ENCODE measurements at places on chromosomes 1 and 21.

GRCh38 chr1:245361065-245361464, 206.3 kb downstream of the KIF26B start:
- no peak for DNase-seq

DNA sequence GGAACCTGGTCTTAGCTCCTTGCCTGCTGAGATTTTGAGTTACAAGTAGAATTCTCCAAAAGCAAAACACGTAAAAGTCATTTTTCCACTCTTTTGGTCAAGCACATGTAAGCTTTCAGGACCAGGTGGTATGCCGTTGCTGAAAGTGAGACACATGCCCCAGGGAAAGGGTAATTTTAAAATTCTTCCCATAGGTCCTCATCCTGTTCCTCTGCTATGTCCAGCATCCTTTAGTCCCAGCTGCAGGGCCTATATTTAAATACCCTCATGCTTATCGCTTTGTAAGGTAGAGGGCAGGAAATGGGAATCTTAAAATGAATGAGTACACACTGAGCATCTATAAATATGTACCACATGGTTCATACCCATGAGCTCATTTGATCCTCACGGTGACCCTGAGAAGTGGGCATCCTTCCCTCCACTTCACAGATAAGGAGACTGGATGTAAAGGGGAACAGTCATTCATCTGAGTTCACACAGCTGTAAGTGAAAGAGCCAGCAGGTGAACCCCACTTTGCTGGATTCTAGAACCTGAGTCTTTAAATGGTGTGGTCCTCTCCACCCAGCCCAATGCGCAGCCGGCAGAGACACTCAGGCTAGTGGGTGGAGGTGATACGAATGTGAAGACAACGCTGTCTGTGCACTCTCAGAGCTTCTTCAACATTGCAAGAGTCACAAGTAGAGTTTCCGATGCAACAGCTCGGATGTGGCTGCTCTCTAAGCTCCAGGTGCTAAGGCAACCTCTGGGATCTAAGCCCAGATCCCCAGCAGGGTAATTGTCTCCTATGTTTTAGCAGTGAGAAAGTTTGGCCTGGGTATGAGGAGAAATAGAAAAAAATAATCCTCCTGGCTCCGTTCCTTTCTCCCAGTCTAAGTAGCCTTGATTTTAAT, 163.5 kb downstream of the PLXNA2 start:
- no peak for DNase-seq

DNA sequence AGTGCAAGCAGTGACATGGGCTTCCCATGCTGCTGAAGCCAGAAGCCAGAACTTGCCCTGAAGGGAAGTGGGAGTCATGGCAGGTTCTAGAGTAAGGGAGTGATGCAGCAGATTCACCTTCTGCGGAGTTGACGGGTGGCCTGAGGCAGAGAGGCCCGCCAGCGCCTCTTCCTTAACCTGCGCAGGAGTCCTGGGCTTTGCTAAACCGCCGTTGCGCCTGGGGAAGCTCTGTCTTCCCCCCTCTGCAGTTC, 67.3 kb downstream of the OBSCN start:
- DNase-seq: no peak

GRCh38 chr1:203473781-203474305, 1.8 kb upstream of the PRELP start:
- no peak for DNase-seq

DNA sequence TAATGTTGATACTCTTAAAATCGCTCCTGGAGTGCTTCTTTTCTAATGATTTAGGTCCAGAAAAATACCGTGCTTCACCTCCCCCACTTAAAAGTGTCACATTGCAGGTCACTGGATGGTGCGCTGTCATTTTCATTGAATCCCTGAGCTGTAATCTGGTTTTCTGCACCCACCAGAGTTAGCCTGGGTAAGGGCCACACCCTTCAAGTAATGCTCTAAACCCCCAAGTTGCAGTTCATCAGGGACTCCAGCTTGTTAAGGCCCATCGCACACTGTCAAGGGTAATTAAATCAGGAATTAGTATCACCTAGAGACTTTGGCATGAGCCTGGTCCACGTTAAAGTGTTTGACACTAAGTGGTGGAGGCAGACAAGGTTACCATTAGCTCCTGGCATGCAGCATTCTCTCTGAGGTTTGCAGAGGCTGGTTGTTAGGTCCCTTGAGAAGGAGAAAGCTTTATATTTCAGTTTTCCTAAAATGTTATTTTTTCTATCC, 34.0 kb downstream of the ASTN1 start:
- DNase-seq: no peak

- no peak for DNase-seq
These were observed 17.4 kb upstream of the SLC22A15 start for GRCh38 chr1:115958866-115959265.

DNA sequence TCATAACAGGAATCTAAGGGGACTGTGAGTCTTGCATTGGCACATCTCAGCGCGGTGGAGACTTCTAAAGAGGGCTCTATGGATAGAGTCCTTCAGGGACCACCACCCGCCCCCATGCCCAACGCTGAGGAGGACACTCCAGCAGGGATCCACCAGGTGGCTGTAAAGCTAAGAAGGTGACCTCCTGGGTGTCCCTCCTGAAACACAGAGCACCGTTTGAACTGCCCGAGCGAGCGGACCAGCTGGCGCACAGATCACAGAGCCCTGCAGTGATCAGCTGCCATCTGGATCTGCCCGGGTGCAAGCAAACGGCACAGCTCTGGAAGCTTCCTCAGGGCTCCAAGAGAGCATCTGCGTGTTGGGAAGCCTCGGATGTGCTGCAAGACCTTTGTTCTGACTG, 51.3 kb upstream of the LYST start:
- no peak for DNase-seq

GRCh38 chr1:112950426-112950825, 5.6 kb downstream of the SLC16A1 start:
- no peak for DNase-seq

DNA sequence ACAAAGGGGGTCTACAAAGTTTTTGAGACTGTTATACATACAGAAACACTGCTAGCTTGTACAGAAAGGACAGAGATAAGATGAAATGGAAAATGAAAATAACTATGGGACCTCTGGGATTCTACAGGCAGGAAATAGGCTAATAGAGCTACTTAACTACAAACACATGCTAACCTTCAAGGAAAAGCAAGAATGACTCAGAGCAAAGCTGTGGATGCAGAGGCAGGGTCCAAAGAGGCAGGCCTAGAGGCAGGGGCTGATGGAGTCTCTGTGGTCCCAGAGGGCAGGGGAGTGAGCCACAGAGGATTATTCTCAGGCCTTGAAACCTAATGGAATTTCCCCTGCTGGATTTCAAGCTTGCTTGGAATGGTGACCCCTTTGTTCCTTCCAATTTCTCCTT, 18.7 kb upstream of the GOLT1A start:
- no peak for DNase-seq

DNA sequence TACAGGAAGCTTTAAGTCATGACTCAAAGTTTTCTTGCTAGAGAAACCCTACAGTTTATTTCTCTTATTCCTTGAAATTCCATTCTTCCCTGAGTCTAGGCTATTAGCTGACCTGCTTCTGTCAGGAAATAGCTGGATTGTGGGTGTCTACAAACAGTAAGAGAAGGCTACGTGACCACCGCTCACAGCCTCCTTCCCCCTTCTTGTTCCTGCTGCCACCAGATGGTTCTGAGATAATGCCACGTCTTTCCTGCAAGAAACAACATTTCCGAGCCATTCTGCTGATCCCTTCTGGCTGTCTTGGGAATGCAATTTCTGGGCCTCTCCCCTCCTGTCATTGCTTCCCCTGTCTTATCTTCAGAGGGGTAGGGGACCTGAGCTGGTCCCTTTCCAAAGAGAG, 128.9 kb upstream of the SGIP1 start:
- no peak for DNase-seq

- DNase-seq: no peak
These were observed 57.4 kb upstream of the RGS18 start for GRCh38 chr1:192100686-192101468.

GRCh38 chr1:24391882-24392603, 21.5 kb downstream of the STPG1 start:
- DNase-seq: no peak

- no peak for DNase-seq
These were observed 24.8 kb downstream of the RNF19B start for GRCh38 chr1:32939655-32940371.

GRCh38 chr1:163561580-163562295, 240.0 kb downstream of the NUF2 start:
- no peak for DNase-seq

DNA sequence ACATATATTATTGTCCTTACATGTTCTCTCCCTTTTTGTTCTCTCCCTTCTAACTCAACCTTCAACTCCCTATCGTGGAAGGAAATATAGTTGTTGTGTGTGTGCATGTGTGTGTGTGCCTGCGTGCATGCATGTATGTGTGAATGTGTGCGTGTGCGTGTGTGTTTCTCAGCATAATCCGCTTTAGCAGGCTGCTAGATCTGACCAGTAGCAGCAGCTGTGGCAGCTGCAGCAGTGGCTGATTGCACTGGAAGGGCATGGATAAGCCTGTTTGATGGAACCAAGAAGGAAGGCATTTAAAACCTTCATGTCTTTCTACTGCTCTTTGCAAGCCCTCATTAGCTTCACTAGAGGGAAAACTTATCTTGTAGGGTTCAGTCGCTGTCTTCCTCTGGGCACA, 65.6 kb upstream of the IRF2BP2 start:
- DNase-seq: no peak

GRCh38 chr1:207077470-207078377, 10.9 kb upstream of the C4BPB start:
- no peak for DNase-seq

- DNase-seq: no peak
These were observed 25.7 kb downstream of the ERG start for GRCh38 chr21:38472412-38473108.

DNA sequence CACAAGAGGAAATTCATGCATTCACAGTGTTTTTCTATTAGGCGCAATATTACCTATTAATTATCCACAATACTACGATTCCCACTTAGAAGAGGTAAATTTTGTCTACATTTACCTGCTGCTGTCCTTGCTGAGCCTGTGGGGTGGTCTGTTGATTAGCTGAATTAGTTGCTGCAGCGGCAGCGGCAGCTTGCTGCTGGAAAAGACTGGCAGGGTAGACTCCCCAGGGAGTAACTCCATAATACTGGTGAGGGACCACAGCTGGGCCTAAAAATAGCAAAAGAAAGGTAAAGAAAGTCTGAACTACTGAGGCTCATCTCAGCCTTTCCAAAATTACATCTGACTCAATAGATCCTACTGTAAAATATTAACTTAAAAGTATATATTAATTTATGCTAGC, 66.0 kb upstream of the SDC3 start:
- DNase-seq: no peak

DNA sequence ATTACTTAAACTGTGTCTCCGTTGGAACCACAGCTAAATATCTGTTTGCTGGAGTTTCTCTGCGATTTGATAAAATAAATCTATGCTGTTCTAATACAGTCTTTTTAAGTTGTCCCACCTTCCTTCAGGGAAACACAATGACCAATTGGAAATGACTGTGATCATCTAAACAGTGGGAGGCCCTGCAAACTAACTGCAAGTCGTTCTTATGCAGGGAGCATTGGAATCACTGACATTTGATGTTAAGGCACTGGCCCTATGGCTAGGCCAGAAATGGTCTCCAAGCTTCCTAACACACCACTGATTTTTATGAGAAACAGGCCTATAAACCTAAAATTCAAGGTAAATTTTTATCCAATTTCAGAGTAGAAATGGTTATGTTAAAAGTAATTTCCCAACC, 645.2 kb downstream of the LMO4 start:
- DNase-seq: no peak

GRCh38 chr21:31265366-31266013, 78.6 kb downstream of the TIAM1 start:
- DNase-seq: no peak

GRCh38 chr1:204384636-204385352, 25.1 kb upstream of the PLEKHA6 start:
- DNase-seq: no peak

DNA sequence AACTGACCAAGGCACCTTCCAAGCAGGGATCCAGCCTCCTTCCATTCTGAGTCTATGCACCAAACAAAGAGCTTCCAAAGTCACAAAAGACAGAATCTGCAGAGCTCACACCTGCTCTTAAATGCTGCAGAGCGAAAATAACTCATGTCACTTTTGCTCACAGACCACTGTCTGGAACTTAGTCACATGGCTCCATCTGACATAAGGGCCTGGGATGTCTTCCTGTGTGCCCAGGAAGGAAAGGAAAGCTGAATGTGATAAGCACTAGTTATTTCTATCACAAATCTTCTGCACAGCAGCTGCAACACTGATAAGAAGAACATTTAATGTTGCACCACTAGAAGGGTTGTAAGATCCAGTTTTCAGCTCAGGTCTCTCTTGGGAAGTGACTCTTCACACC, 39.5 kb upstream of the SGIP1 start:
- no peak for DNase-seq

DNA sequence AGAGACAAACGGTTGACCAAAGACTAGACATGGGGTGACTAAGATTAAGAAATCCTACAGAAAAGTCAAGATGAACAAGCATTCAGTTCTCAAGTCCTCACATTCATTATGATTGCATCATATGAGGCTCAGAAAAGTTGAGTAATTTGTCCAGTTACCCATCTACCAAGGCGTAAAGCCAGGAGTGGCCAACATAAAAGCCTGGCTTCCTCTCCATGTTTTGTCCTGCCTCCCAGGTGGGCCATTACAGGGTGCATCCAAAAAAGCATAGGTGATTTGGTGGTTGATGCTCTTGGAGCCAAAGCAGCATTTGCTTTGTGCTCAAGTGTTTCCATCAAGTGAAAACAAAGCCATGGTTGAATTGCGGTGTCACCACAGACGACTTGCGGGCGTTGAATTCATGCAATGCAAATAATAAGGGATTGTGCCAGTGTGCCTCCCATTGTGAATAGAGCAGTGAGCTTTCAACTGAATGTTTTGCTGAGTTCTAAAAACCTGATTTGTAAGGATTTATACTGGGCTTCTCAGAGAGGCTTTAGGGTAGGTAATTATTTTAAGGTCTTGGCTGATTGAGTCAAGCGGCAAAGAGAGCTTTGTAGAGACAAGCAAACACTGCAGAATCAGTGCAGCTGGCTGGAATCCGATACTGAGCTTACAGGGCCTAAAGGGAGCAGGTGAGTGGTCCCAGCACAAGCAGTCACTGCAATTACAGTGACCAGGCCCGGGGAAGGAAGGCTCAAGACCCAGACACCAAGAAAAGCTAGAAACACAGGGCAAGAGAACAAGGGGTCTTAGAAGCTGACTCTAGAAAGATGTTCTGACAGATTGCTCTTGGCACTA, 54.1 kb downstream of the KCNJ15 start:
- no peak for DNase-seq

DNA sequence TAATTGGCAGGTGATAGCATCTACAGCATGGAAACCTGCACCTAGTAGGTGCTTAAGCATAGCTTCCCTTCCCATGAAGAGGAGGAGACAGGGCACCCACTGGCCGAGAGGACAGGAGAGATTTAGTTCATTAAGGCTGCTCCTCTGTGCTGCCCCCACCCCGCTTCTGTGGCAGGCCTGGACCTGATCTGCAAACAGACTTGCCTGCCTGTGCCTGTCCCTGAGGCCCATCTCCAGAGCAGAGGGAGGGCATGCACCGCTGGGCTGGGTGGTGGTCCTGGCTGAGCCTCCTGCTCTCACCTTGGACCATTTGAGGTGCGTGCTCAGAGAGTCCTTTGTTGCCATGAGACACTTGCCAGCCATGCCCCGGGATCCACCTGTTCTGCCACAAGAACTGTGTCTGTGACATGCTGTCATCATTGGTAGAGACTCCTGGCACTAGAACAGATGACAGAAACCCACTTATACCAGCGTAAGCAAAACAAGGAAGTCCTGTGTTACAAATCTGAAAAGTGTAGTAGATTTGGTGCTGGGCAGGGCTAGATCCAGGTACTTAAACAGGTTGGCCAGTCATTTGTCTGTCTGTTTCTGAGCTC, 55.6 kb downstream of the PTPRF start:
- DNase-seq: no peak

GRCh38 chr21:46636550-46637285, 1.2 kb downstream of the PRMT2 start:
- DNase-seq: no peak

Data from stimulated activated CD8-positive, alpha-beta memory T cell treated with anti-CD3 and anti-CD28 coated beads, Interleukin-15, amount 100 ng/mL, for 48 hours (primary cell).